ENCODE measurements at places on chromosomes 4 and X.
A peak's percentile ranks its signal among the peaks of the same experiment; 100 is the strongest.

- no peak for DNase-seq
Measured at GRCh38 chrX:2823795-2824386, 4.8 kb upstream of the GYG2 start.

DNA sequence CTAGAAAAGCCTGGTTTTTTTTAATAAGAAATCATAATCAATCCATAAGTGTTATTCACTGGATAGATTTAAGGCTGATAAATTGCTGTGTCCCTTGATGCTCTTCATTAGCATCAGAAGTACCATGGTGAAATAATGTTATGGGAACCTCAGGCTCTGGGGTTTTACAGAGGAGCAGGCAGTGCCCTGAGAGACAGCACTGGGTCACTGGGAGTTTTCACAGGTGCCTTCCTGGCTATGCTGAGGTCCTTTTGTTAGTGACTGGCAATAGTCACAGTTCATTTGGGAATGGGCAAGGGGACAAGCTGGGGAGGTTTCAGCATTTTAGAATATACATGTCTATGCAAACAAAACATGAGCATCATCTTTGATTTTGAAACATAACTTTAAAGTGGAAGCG is 38.6 kb downstream of the ANK2 start:
- no peak for DNase-seq

DNA sequence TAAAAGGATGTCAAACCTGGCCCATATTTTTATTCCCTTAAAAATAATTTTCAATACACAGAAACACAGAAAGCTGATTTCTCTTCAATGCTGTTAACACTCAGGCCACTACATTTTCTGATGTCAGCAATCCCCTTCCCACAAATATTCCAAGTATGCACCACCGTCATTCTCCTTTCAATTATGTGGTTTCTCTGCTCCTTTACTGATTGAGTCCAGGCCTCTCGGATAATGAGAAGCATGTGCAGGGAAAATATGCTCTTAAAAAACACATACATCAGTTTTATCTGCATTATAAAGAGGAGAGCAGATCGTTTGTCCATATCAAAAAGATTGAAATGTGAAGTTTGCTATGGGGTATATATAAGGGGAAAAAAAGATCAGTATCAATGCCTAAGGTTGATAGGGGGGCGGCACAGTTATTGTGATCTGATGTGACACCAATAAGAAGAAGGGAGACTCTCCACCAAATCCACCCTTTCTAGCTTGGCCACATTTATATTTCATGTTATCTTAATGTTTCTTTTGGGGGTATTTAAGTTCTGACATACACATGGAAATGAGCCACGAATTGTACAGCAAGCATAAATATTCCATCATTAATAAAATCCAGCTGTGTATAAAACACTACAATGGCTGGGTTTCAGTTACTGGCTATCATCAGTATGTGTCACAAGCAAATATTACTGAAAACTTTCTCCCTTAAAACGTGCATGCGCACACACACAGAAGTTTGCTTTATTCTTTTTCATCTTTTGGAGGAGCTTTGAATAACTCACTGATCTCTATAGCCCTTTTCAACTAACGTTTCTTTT is 6.4 kb downstream of the AMOT start:
- DNase-seq, result peak; percentile 4

GRCh38 chr4:65670331-65671031 is at the start of gene EPHA5:
Gene EPHA5 (minus strand): TSS chr4:65670489. CDS start chr4:65669742, 747 bp downstream.
- DNase-seq, result peak; percentile 75

DNA sequence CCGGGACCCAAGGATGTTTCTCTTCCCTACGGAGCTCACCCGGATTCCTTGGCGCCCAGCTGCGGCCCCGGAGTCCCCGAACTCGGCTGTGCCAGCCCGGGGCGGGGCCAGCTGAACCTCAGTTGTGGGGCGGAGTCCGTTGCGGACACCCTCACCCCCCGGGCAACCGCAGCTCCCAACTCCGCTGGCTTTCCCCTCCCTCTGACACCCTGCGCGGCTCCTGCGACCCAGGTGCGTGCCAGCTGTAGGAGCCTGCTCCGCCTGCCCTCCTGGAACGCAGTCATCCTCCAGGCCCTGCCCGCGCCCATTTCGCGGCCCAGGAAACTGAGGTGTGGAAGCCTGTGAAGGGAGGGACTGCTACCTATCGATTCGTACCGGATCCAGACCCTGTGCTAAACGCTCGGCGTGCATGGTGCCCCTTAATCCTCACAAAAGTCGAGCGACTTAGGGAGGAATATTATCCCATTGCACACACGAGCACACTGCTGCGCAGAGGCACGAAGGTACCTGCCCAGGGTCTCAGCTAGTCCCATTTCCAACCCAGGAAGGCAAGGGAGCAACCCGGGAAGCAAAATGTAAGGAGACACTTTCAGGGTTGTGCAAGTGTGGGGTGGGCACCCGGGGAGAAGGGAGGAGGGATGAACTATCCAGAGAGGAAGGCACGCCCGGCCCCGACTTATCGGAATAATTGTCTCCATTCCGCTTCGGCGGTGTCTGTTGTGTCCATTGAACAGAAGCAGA is 12.3 kb downstream of the MSX1 start:
- no peak for DNase-seq

GRCh38 chr4:8286719-8287342 is 17.3 kb downstream of the HTRA3 start:
- DNase-seq, result no peak

- DNase-seq, result no peak
Measured at GRCh38 chrX:37455381-37455780, 106.2 kb downstream of the PRRG1 start.

- DNase-seq, result no peak
Measured at GRCh38 chr4:13612569-13612968, 15.0 kb downstream of the BOD1L1 start.
